Activated CD4-positive, CD25-positive, alpha-beta regulatory T cell treated with anti-CD3 and anti-CD28 coated beads, Interleukin-2, amount 50 U/mL, for 16 hours (primary cell): ENCODE measurements at places on chromosomes 4 and X.

- no peak for DNase-seq
Measured at GRCh38 chr4:159280442-159281172, 177.7 kb downstream of the RAPGEF2 start.

DNA sequence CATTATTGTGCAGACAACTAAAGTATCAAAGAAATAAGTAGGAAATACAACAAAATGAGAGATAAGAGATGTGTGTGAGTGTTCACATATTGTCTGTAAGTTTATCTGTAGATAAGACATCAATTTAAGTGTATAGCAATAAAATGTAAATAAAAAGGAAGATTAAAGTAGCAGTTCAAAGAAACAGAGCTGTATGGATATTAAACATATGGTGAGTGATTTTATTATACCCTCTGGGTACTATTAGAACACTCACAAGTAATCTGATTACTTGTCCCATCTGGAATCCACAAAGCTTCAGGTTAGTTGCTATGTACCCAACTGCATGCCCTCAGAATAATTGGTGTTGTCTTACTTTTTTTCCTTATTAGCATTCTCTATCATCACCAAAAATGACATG, 747.9 kb upstream of the ADGRL3 start:
- DNase-seq = no peak

GRCh38 chr4:121734571-121734970, 30.4 kb downstream of the SMIM43 start:
- DNase-seq = no peak

- DNase-seq = no peak
Measured at GRCh38 chr4:73142995-73143547, 73.6 kb upstream of the COX18 start.

GRCh38 chrX:154719132-154719675, 31.7 kb downstream of the GAB3 start:
- no peak for DNase-seq

GRCh38 chr4:140863197-140863596, 107.0 kb upstream of the TBC1D9 start:
- DNase-seq = no peak

GRCh38 chr4:10009861-10010500, 11.3 kb downstream of the SLC2A9 start:
- DNase-seq = no peak

- DNase-seq = no peak
Measured at GRCh38 chr4:40185830-40186664, 10.8 kb upstream of the RHOH start.

- DNase-seq = no peak
Measured at GRCh38 chrX:69808375-69808774, 192.5 kb downstream of the EDA start.
